ENCODE measurements at places on chromosomes 12 and 14.
A peak's percentile ranks its signal among the peaks of the same experiment; 100 is the strongest.

DNA sequence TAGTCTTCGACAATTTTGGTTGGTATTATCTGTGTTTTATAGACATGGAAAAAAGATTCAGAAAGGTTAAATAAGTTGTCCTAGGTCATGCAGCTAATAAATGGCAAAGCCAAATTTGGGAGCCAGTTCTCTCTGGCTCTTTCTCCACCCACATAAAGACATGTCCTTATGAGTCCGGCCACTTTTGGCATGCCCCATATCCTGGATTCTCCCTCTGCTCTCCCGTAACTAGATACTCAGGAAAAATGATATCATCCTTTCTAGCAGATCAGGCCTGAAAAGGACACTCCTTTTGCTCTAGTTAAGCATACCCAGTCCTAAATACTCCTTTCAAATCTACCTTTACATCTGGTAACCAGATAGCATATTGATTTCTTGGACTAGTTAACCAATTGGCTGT, 64.4 kb downstream of the TTLL5 start:
- no peak for DNase-seq

- DNase-seq, result no peak
Measured at GRCh38 chr14:66645716-66646115, 137.8 kb downstream of the GPHN start.

DNA sequence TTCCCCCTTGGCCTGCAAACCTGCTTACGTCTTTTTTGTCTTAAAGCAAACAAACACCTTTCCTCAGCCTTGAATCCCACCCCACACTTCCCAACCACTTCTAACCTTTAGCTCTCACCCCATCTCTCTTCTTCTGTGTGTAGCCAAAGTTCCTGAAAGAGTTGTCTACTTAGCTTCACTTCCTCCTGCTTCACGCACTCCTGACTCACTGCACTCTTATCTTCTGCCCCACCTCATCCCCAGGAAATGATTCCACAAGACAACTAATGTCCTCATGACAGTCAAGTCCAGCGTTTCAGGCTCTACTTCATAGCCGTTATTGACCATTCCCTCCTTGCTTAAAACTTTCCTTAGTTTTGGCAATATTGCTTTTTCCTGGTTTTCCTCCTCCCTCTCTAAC, 22.4 kb downstream of the EIF2B2 start:
- DNase-seq, result no peak

DNA sequence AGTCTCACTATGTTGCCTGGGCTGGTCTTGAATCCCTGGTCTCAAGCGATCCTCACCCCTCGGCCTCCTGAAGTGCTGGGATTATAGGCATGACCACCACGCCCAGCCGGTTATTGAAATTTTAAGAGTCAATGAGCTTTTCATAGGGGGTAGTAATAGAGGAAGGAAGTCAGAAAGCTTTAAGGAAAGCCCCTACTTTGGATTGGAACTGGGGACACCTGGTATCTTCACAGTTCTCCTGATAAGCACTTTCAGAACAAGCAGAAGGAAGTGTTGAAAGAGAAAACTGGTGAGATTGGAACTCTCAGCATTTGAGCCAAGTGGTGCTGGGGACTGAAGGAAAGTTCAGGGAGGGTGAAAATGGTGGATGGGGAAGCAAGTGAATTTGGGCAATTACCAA, 5.1 kb downstream of the SLC4A8 start:
- DNase-seq, result no peak

DNA sequence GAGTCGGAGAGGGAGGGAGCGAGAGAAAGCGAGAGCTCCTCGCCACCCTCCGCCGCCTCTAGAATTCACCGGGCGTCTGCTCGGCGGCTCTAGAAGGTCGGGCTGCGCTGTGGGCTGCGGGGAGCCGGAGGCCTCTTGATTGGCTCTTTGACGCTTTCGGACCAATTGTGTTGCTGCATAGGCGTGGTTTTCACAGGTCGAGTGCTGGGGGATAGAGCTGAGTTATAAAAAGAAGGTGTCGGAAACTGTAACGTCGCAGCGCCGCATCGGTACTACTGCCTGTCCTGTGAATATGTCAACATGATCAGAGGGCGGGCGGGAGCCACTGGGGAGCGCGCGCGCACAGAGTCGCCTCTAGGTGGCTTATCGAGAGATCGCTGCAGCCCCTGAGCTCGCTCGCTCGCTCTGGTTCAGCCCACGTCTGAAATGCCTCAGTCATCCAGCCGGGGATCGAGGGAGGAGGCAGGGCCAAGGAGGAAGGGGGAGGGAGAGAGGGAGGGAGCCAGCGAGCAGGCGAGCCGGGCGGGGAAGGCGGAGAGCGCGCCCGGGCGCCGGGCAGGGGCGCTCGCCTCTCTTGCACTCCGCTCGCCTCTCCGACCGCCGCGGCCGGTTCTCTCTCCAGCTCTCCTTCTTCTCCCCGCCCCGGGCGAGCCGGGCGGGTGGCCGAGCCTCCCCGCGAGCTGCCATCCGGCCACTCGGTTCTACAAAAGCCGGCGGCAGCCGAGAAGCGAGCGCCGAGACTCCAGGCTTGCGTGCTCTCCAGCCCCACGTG, at the start of gene TBX3:
Gene TBX3 (minus strand): TSS at position 78 of the 772 bp plus-strand sequence. CDS start 975 bp downstream, outside the sequence.
- peak; percentile 98 for DNase-seq

- no peak for DNase-seq
Measured at GRCh38 chr12:124098887-124099286, 125.9 kb downstream of the ZNF664 start.

- no peak for DNase-seq
Measured at GRCh38 chr14:23174296-23175184, 8.9 kb downstream of the SLC7A8 start.

GRCh38 chr14:97456958-97457357, 659.8 kb downstream of the VRK1 start:
- no peak for DNase-seq

GRCh38 chr12:107598906-107599305, 86.7 kb upstream of the PWP1 start:
- DNase-seq, result no peak

- no peak for DNase-seq
Measured at GRCh38 chr14:105487449-105487985, 831 bp downstream of the CRIP1 start.

- peak; percentile 79 for DNase-seq
Measured at GRCh38 chr12:1474041-1474573, 120.3 kb downstream of the FBXL14 start.

DNA sequence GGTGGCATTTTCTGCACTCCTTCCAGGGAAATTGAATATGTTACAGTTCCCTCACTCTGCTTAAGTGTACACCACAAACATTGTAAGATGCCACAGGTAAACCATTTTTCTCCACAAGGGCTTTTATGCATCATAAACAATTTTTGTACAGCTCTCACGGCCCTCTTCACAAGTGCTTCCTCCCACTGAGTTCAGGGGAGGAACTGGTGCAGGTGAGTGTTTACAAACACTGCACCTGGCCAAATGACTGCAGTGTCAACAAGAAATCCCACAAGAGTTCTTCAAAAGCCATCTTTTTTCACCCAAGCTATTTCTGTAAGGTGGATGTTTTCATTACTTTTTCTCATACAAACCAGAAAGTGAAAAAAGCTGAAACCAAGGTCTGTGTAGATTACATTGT, 973.2 kb downstream of the AACS start:
- no peak for DNase-seq

DNA sequence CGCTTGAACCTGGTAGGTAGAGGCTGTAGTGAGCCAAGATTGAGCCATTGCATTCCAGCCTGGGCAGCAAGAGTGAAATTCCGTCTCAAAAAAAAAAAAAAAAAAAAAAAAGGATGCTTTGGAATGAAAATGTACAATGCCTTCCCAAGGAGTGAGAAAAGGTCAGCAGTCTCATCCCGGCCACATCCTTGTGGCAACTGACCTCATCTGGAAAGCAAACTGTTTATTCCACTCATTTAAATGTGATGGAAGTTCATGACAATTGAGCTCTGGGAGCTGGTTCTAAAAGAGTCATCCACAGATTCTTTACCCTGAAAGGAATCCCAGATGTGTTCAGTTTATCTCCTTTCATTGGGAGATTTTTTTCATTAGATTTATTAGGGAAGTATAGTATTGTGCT, 19.4 kb upstream of the LIMA1 start:
- no peak for DNase-seq

- no peak for DNase-seq
Measured at GRCh38 chr14:85444635-85445034, 85.3 kb upstream of the FLRT2 start.

DNA sequence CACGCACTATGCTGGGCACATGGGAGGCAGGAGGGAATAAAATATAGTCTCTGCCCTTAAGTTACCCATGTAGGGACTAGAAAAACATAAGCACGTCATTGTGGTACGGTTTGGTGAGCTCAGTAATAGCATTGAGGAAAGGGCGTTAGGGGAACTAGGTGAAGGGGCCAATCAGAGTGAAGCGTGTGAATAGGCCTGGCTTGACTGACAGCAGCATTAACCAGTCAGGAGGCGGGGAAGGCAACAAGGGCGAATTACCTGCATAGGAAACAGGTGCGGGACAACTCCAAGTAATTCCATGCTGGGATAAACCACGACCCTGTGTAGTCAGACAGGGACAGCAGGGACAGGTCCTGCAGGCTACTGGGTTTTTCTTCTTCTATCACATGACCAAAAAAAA, 107.7 kb downstream of the UNC79 start:
- DNase-seq, result no peak

GRCh38 chr14:90426663-90427062, 29.8 kb downstream of the CALM1 start:
- no peak for DNase-seq

- no peak for DNase-seq
Measured at GRCh38 chr12:42201063-42201462, 37.0 kb downstream of the YAF2 start.

DNA sequence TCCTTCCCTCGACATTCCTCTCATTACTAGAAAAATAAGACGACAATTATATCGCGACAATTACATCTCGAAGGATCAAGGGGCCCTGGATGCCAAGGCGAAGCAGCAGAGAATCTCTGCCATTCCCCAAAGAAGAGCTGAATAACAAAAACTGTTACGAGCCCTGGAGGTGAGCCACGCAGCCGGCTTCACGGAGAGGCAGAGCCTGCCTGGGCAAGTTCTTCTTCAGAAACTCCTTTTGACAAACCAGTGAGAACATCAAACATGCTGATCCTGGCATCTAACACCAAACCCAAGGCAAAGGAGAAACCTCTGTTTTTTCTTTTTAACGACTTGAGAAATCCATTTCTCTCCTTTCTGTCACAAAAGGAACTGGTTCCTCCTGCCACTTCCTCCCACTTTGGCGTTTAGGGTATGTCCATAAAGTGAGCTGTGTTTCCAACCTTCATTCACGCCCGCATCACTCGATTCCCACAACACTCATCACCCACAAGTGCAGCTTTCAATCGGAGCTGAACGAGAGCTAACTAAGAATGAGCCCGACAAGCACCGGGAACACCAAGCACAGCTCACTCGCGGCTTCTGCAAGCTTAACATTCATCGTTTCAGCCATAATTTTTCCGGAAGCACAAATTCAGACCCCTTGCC, 21.5 kb downstream of the CCDC88C start:
- no peak for DNase-seq

DNA sequence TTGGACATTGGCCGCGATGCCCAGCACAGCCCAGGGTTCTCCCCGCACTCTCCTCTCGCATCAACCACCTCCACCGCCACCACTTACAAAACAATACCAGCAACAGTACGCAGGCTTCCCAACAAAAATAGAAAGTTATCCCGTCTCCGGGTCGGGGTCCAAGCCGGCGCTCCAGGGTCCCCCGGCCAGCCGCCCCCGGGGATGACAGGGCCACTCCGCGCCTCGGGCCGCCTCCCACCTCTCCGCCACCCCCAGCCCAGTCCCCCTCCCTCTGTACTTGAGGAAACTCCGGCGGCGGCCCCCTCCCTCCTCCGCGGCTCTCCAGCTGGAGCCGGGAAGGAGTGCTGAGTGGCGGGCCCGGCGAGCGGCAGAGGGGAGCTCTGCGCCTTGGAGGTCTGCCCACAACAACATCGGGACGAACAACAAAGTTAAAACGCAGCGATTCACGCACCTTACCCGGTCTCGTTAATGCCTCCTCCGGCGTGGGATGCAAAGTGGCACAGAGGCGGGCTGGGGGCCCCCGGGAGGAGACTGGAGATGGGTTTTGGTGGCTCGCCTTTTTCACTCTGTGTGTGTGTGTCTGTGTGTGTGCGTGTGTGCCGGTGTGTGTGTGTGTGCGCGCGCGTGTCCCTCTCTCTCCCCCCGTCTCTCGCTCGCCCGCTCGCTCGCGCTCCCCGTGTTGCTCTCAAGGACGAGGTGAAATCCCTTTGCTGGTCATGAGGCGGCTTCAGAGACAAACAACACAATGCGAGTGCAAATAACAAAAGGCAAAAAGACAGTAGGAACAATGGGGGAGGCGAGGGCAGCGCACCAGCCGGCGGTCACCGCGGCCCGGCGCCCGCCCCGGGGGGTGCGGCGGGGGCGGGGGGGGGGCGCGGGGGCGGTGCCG, 386.8 kb downstream of the BCAT1 start:
- DNase-seq, result no peak

- DNase-seq, result no peak
Measured at GRCh38 chr12:51511546-51512260, 79.3 kb upstream of the SCN8A start.

GRCh38 chr12:116009805-116010204, 267.7 kb downstream of the MED13L start:
- no peak for DNase-seq
